Activated CD4-positive, alpha-beta T cell treated with anti-CD3 and anti-CD28 coated beads, Interleukin-2, amount 50 U/mL, for 16 hours (primary cell): ENCODE measurements at places on chromosomes 12 and 14.

DNA sequence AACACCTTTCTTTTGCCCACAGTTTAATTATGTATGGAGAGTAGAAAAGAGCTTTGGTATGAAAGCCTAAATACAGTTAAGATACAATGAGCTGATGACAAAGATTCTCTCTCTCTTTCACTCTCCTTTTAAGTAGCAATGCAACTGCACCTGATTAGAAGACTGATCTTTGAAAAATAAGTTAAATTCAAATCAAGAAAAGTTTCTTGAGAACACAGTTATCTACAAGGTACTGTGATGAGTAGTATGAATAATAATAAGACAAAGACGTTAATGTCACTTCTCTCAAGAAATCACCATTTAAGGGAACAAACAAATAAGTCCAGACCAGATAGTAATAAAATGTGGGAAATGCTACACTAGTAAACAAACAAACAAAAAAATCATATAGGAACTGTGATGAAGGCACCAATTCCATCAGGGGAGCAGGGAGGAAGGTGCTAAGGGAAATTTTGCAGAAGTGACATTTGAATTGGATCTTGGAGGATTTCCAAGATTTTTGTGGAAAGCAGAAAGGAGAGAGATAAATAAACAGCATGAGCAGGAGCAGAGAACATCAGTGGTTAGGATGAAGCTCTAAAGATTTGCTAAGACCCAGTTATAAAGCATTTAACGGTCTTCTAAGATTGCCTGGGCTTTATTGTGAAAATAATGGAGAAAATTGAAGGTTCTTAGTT, 65.2 kb upstream of the STK38L start:
- DNase-seq = peak; percentile 54

- peak; percentile 12 for DNase-seq
Observed at GRCh38 chr14:46344327-46344937, 307.1 kb downstream of the RPL10L start.

DNA sequence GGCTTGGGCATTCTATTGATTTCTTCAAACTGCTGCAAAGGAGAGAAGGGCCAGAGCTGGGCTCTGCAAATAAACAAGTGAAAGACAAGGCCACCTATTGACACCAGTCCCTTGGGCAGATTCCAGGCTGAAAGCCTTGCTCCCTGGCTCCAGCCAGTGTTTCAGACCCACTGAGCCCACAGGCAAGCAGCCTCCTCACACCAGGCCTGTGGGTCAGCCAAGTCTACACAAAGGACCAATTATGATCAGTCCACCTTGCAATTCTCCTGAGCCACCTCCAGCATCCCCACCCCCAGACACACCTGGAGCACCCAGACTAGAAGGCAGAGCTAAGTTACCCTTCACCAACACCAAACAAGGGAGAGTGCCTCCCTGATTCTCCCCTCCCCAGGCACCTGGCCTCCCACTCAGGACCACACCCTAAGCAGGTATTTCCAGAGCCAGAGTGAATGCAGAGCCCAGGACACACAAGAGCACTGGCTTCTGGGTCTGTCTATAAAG, 13.8 kb downstream of the ACTN1 start:
- DNase-seq = no peak

DNA sequence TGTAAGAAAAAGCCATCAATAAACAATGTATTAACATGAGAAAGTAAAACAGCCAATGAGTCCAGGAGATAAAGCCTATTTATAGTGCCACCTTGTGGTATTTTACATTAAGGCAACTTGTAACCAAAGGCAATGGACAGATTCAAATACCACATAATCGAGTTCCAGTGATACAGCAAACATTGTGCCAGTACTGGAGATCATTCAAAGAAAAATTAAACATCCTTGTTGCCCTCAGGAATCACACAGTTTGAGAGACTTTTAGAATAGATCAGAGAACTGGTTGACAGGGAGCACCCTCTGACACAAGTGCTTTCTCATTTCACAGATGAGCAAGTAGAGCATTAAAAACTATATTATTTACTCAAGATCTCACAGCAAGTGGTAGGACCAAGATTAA, 98.1 kb downstream of the DDHD1 start:
- DNase-seq = peak; percentile 44

DNA sequence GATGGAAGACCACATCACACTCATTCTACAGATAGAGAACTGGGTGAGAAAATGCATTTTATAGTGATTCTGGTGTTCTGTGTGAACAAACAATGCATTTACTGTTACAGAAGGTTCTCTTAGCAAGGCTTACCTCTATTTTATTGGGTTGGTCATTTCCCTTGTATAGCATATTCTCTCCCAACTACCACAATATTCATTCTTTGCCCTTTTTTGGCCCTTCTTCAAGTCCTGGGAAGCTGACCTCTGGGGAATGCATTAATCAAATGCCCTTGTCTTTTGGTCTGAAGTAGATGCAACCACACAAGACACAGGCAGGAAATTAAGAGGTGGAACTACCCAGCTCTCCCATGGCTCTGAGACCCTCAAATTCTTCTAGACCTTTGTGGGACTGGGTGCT, 19.5 kb downstream of the DCN start:
- no peak for DNase-seq

DNA sequence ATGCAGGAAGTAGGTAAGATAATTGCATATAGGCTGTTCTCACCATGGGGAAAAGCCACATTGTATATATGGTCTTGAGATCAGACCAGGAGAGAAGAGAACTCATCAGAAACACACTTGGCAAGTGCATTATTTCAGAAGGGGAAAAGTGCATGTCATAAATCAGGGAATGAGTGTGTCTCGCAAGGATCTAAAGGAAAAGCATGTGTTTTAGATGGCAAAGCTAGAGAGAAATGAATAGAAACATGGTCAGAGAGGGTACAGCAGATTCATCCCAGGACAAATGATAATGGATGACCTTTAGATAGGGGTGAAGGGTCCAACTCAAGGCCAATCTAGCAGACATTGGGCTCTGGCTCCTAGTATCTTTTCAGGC, 230.2 kb upstream of the NAV3 start:
- no peak for DNase-seq

- no peak for DNase-seq
Observed at GRCh38 chr14:50489851-50490250, 42.5 kb downstream of the MAP4K5 start.

- DNase-seq = no peak
Observed at GRCh38 chr14:69715725-69716477, 51.0 kb upstream of the SRSF5 start.

DNA sequence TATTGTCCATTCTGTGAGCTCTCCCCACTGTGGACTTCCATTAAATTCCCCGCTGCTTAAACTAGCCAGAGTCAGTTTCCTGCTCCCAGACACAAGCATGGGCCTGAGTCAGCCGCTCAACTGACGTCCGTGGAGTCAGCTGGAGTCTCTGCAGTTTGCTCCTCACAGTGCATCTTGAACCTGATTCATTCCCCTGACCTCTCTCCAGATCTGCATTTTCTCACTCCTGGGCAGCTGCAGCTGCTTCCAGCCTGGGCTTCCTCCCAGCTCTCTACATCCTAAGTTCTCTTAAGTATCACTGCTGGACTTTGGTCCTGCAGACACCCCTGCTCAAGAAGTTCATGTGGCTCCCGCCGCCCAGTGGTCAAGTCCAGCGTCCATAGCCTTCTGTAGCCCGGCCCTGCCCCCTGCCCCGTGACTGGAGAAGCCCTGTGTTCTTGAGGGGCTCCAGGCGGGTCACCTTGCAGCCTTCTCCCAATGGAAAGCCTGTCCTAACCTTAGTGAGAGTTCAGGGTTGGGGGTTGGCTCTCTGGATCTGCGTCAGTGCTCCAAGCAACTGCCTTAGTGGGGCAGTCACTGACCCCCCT, 20.0 kb downstream of the NFKBIA start:
- DNase-seq = no peak

DNA sequence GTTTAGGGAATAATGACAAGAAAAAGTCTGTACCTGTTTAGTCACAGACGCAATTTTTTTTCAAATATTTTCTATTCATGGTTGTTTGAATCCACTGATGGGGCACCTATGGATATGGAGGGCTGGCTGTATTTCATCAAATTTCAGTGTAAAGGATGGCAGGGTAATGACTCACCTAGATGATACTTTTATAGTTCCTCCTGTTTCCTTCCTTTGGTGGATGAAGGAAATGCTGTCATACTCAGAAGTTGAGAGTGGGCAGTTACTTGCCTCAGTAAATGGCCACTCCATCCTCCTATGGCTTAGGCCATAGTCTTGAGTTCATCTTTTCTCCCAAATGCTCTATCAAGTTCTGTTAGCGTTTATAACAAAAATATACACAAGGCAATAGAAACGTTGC, 18.9 kb upstream of the C12orf71 start:
- no peak for DNase-seq

DNA sequence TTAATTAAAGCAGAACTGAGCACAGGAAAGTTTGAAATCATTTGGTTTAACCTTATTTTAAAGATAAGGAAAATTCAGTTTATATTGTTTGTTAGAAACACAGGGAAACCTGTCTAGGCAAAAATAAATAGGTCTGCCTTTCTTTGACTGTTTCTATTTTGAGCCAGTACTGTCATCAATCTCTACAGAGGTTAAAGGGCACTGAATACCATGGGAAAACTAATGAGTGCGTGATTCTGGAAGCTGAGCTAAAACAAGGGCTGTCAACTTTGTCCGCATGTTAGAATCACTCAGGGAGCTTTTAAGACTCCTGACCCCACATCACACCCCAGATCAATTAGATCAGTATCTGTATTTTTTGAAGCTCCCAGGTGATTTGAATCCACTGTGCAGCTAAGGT, 38.8 kb downstream of the NOPCHAP1 start:
- DNase-seq = no peak

DNA sequence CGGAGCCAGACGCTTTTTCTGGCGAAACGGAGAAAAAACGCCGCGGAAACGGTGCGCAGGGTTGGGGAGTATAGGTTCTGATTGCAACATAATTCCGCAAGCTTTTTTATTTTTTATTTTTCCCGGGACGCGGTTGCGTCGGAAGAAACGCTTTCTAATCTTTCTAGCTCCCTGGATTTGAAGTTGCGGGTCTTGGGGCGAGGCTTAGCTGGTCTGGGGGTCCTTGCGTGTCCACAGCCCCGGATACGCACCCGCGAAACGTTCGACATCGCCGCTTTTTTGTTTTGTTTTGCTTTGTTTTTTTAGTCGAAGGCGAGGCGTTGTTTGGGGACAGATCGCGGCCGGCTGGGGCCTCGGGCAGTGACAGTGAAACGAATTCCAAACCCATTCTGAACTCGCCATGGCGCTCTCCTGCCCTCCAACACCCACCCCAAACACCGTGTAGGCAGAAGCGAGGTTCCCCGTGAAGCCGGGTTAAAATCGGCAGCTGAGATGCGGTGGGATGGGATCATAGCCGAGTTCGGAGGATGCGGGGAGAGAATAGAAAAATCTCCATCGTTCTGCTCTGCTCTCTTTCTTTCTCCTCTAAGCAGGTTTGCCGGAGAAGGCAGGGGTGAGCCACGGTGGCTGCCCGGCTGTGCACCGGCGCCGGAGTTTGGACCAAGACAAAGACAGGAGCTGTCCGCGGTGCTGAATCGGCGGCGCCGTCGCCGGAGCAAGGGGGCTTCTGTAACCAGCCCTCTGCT, 8.1 kb upstream of the LHX5 start:
- DNase-seq = no peak

- no peak for DNase-seq
Observed at GRCh38 chr14:77556946-77557345, 58.3 kb upstream of the ISM2 start.

GRCh38 chr14:28757786-28758185, 8.8 kb upstream of the FOXG1 start:
- no peak for DNase-seq

DNA sequence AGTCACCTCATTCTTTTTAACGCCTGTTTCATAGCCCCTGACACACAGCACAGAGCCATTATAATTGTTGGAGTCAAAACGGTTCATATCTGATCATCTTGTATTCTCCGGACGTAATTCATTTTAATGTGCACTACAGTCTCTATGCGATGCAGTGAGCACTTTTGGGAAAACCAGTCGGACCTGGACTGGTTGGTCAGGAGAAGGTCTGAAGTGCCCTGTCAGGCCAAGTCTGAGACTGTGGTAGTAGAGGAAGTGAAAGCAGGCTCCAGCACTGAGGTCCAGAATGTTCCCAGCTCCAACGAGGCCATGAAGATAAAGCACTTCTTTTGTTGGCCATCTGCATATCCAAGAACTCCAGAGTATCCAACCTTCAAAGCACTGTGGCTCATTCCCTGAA, 117.1 kb upstream of the NCOR2 start:
- no peak for DNase-seq

GRCh38 chr14:63045612-63046320, 508 bp upstream of the KCNH5 start:
- no peak for DNase-seq
